NCI-H2107 (cell line): ENCODE measurements at places on chromosomes 1 and 21.

DNA sequence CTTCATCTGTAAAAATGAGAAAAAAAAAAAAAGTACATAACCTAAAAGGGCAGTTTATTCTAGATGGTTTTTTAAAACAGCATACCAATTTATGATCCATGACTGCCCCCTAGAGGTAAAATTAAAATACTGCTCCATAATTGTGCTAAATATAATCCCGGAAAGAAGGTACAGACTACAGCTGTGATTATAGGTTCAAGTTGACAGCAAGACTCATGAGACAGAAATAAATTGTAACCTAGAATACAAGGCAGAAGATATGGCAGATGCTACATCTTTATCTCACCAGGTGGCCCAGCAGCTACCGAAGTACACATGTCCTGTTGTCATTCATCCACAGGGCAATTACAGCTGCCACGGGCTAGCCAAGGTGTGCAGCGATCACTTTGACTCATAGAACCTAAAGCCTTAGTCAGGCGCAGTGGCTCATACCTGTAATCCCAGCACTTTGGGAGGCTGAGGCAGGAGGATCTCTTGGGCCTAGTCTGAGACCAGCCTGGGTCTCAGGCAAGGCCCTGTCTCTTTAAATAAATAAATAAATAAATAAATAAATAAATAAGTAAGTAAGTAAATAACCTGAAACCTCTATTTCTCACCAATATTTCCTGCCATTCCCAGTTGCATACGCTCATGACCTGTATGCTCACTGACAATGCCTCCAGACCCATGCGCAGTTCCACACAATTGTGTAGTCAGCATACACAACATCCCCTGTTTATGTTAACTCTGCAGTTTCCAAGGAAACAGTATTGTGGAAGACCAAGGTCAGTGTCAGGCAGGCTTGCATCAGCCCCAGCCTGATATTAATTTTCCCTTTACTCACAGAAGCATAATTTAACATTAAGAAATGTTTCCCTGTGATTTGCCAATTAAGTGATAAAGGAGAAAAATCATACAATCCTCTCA, 18.3 kb upstream of the PPIE start:
- peak; percentile 100 for DNase-seq

- peak; percentile 77 for DNase-seq
Observed at GRCh38 chr1:28775121-28775942, 36.6 kb upstream of the OPRD1 start.

DNA sequence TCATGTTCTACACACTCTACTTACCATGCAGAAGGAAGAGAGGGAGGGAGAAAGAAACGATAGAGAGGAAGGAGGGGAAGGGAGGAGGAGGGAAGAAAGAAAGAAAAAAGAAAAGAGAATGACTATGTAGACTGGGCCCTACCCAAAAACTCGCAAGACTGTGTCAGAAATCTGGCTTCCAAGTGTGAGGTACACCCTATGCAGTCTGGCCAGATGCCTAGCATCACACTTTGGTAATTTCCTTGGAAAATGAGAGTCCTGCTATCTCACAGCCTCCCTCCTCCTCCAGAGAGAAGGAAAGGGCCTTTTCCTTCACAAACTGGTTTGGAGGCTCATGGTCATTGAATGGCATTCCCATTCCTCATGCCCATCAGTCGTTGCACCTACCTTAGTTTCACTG, 86.4 kb upstream of the LRRC8D start:
- no peak for DNase-seq

GRCh38 chr1:154657556-154657955, 49.6 kb upstream of the ADAR start:
- no peak for DNase-seq

DNA sequence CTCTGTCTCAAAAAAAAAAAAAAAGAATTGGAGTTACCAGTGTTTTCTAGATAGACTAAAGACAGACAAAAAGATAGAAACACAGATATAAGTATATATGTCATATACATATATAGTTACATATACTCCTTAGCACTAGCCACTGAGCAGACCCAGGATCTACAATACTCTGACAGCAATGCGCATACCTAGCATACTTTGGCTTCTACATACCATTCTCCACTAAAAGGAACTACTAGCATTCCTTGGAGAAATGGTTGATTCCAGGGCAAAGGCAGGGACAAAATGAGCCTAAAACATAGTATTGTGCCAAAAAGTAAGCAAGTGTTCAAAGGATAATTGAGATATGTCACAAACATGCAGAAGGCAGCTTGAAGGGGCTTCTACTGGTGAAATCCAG, 22.7 kb downstream of the SYNJ1 start:
- no peak for DNase-seq

DNA sequence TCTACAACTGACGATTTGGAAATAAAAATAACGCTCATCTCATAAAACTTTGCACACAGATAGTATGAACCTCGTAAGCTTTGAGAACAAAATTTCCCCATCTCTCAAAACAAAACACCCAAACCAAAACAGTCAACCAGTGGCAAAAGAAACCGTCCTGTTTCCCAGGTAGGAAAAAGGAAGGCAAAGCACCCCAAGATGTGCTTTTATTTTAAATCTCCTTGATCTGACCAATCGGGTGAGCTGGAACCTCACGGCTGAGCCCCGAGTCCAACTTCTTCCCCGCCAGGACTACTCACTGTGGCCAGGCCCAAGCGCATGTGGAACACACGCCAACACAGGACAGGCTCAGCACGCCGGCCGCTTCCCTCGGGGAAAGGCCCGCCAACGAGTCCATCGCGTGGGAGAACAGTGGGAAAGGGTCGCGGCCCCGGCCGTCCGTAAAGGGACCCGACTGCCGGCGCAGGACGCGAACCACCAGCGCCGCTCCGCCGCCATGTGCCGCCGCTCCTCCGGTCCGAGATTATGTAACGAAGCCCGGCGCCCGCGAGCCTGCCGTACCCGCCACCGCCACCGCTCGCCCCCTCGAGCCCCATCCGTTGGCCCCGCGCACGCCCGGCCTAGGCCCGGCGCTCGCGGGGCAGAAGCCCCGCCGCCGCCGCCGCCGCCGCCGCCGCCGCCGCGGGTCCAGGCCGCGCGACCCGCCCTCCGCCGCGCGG, 759 bp downstream of the AHCTF1 start:
- DNase-seq = no peak

DNA sequence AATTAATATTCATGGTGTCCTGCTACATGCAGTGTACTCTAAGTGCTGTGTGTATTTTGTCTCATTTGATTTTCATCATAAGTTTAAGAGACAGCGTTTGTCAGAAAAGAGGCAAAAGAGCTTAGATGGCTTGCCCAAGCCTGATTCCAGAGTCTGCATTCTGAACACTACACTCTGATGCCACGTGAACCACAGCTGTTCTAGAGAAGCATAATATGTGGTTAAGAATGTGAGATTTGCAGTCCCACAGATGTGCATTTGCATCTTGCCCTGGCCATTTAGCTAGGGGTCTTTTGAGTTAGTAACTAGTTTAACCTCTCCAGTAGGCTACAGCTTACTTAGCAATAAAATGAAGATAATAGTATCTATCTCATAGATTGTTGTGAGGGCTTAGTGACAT, 9.2 kb upstream of the GADD45A start:
- DNase-seq = no peak

- no peak for DNase-seq
Observed at GRCh38 chr1:67749263-67749843, 64.4 kb downstream of the GADD45A start.

DNA sequence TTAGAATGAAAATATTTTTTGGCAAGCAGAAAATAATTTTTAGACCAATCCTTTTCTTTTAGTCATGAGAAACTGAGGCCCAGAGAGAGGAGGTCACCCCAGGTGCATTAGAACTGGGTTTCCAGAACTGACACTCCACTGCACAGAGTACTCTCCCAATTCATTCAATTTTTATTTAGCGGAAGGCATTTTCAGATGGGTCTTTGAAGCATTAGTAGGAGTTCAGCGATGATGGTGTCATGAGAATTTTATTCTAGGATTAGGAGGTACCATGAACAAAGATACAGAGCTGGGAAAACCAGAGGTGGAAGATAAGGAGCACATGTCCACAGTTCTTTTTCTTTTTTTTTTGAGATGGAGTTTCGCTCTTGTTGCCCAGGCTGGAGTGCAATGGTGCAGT, 2.3 kb downstream of the PCSK9 start:
- no peak for DNase-seq

GRCh38 chr1:79945391-79945790, 938.9 kb upstream of the ADGRL4 start:
- DNase-seq = no peak

DNA sequence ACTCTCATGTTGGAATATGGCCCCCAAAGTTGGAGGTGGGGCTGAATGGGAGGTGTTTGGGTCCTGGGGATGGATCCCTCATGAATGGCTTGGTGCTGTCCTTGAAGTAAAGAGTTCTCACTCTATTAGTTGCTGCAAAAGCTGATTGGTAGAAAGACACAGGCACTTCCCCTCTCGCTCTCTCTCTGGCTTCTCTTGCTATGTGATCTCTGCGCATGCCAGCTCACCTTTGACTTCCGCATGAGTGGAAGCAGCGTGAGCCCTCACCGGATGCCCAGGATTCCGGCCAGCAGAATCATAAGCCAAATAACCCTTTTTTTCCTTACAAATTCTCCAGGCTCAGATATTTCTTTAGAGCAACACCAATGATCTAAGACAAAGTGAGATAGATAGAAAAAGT, 20.9 kb upstream of the CCSAP start:
- DNase-seq = no peak

DNA sequence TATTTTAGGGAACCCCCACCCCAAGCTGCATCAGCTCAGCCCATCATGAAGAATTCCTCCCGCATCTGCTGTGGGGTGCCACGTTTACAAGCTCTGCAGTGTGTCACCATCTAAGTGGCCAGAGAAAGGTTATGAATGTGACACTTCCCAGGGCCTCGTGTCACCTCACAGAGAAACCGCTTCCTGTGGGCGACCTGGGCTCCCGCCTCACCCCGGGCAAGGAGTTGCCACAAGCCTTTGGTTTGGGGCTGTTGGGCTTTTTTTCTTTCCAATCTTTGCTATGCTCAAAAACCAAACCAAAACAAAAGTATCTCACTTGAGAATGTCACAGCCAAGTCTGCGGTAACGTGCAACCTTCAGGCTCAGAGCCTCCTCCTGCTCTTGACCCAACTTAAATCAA, 82.1 kb upstream of the ARHGEF16 start:
- no peak for DNase-seq

- DNase-seq = no peak
Observed at GRCh38 chr1:23741609-23742008, 1.7 kb upstream of the ELOA start.

DNA sequence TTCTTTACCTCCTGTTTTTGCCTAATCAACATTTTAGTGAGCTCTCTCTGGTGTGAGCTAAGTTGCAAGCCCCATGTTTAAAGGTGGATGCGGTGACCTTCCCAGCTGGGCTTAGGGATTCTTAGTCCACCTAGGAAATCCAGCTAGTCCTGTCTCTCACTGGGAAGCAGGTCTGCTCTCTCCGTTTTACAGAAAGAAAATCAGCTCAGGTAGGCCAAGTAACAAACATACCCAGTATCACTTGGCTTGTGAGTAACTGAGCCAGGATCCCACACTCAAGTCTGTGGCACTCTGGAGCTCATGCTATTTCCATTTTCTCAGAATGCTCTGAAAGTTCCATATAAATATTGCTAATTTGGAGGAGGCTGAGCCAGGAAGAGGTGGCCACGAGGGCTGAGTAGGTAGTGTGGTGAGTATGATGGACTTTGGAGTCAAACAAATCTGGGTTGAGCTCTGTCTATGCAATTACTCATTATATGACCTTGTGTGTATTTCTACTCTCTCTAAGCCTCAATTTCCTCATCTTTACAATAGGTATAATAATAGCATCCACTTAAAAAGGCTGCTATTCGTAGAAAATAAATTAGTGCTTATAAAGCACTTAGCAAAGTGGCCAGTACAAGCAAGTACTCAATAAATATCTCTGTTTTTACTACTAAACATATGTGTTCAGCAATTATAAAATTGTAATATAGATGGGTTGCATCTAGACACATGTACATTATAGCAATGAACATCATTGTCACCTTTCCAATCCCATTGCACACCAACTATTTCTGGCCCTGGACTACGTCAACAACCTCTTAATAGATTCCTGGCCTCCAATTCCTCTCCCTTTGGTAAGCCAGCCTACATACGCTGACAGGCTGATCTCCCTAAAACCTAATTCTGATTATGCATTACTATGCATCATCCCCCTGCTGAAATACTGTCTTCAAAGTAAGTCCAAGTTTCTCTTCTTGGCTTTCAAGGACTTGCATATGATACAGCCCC, 32.7 kb upstream of the DHCR24 start:
- DNase-seq = no peak

GRCh38 chr1:203103829-203104495, 18.1 kb upstream of the MYOG start:
- DNase-seq = no peak

GRCh38 chr1:203305809-203306088, 430 bp downstream of the BTG2 start:
- no peak for DNase-seq

- DNase-seq = no peak
Observed at GRCh38 chr1:209755926-209756614, at the start of gene TRAF3IP3. TRAF3IP3 (plus strand) TSS chr1:209756053; CDS start chr1:209760040, 3,987 bp downstream.

- DNase-seq = no peak
Observed at GRCh38 chr1:23548704-23549143, 10.6 kb downstream of the ID3 start.

GRCh38 chr1:2234762-2235113, 6.6 kb downstream of the SKI start:
- DNase-seq = no peak

DNA sequence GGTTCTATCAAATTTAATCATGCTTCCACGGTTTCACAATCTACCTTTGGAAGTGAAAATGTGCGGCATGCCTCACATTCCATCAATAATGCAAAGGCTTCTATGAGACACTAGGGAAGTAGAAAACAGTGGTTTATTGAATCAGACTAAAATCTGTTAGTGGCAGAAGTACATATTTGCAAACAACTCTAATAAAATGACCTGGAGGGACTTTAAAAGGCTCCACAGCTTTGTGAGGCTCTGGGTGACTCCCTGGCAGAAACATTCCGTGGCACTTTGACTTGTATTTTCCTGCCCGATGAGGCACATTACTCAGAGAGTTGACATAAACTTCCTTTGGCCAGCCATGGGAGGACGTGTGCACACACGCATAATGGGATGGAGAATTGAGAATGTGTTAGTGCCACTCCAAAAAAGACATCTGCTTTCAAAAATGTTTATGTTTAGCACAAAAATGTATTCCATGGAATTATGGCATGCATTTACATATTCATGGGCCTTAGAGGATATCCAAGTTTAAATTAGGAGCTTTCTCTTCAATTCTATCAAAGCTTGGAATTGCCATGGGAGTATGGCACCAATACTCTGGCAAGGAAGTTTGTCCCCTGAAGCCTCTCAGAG, 60.0 kb upstream of the SSX2IP start:
- DNase-seq = no peak

GRCh38 chr1:109484519-109484975, 842 bp downstream of the ATXN7L2 start:
- DNase-seq = no peak
